ENCODE measurements at places on chromosomes 3 and 15.
A peak's percentile ranks its signal among the peaks of the same experiment; 100 is the strongest.

DNA sequence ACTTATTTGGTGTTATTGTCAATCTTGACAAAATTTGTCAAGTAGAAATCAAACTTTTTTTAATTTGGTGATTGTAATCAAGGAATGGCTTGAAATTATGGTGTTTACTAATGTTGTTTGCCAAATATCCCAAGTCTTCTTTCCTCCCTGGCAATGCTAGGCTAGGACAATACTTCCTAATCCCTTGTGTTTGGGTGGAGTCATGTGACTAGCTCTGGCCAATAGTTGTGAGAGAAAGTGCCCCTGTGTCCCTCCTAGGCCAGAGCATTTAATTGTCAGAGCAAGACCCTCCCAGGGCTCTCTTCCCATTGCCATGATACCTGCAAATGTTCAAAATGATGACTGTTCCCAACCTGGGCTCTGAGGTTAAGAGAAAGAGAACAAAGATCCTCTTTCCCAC is 132.7 kb downstream of the ANXA2 start:
- DNase-seq = no peak

- no peak for DNase-seq
These were observed 189.3 kb upstream of the VEPH1 start for GRCh38 chr3:157692468-157692867.

DNA sequence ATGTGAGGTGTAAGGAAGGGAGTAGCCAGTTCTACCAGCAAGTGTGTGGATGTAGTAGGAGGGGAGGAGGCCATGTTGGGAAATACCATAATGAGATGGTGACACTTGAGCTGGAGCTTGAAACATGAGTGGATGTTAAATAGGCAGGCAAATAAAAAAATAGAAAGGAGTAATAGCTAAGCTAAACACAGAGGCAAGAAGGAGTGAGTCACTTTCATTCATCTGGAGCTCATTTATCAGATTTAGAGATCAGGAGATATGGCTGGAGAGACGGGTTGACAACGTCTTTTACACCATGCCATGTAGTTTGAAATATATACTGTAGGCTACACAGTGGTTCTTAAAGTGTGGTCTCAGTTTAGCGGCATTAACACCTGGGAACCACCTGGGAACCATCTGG is 390.5 kb downstream of the DIPK2A start:
- no peak for DNase-seq

DNA sequence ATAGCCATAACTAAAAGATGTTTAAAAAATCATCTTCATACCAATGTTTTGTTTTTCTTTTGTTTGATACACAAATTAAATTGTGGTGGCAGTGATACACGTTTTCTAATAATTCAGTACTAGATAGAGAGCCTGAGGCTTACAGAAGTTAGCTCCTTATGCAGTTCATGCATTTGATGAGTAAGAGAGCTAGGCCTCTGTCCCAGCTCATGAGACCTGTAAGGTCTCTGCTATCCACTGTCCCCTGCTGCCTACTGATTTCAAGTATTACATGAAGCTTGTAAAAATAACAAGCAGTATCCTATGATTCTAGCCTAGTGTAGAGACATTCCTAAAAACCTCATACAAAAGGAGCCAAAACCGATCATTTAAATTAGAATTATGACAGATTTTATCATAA is 144.5 kb downstream of the MBNL1 start:
- DNase-seq = no peak

DNA sequence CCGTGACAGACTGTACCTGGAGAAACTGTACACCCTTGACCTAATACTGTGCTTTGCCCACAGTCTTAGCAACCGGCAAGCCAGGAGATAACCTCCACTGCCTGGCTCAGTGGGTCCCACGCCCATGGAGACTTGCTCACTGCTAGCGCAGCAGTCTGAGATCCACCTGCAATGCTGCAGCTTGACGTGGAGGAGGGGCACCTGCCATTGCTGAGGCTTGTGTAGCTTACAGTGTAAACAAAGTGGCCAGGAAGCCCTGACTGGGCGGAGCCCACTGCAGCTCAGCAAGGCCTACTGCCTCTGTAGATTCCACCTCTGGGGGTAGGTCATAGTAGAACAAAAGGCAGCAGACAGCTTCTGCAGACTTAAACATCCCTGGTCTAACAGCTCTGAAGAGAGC is 189.3 kb downstream of the EDEM1 start:
- DNase-seq = no peak

DNA sequence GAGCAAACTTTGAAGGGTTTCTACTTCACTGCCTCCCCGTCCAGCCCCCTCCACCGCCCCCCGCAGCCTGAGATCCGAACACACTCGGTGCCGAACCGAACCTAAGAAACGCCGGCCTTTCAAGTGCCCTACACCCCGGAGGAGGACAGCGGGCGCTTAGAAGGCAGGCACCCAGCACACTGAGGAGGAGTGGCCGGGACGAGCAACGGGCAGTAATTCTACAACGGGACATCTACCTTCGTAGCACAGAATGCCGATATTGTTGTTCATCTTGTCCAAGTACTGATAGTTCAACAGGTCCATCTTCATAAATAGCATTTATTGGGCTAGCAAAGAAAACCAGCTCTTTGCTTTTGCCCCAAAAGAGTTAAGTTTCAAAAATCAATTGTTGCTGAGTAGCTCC is 513 bp downstream of the VGLL4 start:
- DNase-seq = peak; percentile 51

DNA sequence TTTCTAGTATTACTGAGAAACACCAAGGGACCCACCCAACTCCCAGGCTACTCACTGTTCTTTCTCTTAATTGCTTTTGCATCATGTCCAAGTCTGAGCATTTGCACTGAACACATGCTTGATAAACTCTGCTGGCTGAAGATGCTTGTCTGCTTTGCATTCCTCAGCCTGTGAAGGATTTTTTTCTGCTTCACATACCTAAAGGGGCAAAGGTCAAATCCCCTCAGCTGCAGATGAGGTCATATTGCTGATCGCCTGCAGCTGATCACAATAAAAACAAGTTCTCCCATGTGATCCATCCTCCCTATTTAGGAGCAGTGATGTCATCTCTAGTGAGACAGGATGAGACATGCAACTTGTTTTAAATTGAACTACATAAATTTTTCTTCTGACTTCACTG is 84.6 kb upstream of the DCBLD2 start:
- DNase-seq = no peak

DNA sequence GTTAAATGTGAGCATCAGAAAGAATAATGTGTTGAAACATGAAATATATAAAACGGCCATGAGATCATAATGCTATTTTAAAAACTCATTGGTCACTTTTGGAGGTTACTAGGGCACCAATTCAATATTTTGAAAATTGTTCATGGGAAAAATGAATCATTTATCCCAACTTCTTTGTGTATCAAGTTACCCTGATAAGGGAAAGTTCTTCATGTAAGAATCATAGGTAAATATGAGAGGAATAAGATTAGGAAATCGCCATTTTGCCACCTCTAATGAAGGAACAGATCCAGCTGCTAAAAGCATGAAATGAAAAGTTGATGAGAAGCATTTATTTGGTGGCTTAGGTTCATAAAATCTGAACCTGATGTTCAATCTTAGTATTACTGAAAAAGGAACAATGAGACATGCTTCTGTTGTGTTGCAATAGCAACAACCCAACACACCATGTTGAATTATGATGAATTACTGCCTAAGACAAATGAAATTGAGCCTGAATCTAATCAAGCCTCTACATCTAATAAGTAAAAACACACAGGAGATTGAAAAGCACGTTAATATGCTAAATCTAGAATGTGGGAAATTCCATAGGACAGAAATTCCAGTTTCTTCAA is 32.5 kb downstream of the ABHD5 start:
- no peak for DNase-seq

- DNase-seq = peak; percentile 8
These were observed 75.2 kb downstream of the FBXL22 start for GRCh38 chr15:63672369-63672768.
